NCI-H1048 (cell line): ENCODE measurements at places on chromosomes 4 and X.

DNA sequence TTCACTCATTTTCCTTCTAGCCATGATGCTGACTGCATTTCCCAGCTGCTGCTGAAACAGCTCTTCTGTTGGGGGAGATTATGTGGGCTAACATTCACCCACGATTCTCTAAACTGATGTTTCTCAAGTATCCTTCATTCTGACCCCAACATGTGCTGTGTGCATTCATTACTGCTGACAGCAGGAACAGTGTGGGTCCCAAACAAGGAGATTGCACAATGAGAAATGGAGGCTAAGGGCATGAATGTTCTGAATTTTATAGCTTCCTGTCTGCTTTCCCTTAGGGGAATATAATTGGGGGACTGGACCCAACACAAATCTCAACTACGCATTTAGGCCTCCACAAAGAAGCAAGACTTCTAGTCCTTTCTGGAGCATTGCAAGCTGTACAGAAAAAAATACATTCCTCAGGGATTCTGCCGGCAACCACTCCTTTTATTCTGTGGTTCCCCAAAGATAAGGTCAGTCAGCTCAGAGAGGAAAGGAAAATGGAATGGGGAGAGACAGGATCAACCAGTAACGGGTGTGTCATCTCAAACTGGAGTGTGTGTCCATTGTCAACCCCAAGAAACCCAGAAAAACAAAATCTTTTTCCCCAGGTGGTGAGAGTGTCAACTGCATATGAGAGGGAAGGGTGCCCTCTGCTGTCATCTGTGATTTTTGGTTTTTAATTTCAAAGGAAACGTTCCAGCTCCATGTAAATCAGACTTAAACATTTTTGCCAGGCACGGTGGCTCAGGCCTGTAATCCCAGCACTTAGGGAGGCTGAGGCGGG, 81.5 kb upstream of the EGFL6 start:
- peak; percentile 50 for DNase-seq

- no peak for DNase-seq
Observed at GRCh38 chr4:100981447-100982204, 365.7 kb downstream of the PPP3CA start.

GRCh38 chr4:116374815-116375214, 710.6 kb downstream of the TRAM1L1 start:
- DNase-seq, result no peak

DNA sequence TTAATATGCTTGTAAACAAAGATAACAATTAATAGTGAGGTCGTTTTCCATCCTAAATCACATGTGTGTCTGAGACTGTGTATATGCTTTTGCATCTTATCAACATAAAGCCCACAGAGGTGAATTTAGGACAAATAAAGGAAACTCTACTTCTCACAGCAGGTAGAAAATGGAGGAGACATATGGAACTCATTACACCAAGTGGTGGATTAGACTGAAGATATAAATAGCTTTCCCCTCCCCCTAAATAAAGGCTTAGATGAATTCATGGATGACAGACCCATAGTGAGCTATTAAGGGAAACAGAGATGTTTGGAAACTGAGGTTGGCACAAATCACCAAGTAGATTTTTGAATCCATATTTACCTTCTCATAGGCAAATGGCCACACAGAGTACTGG, 79.7 kb downstream of the GRIA3 start:
- DNase-seq, result no peak

GRCh38 chrX:38192007-38192810, 28.5 kb downstream of the SRPX start:
- no peak for DNase-seq

DNA sequence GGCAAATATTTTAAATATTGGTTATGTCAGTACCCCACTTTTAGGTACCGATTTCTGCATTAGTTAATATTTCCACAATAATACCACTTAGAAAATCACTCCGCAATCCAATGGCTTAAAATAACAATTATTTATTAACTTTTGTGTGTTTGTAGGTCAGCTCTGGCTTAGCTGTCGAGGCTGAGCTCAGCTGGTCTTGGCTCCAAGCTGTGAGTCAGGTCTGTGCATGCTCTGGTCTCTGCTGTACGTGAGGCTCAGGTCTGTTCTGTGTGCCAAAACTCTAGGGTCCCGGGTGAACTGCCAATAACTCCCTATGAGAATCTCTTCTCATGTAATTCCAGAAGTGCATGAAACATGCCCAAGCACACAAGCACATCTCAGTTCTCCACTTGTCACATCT, 245.8 kb upstream of the GK2 start:
- no peak for DNase-seq

DNA sequence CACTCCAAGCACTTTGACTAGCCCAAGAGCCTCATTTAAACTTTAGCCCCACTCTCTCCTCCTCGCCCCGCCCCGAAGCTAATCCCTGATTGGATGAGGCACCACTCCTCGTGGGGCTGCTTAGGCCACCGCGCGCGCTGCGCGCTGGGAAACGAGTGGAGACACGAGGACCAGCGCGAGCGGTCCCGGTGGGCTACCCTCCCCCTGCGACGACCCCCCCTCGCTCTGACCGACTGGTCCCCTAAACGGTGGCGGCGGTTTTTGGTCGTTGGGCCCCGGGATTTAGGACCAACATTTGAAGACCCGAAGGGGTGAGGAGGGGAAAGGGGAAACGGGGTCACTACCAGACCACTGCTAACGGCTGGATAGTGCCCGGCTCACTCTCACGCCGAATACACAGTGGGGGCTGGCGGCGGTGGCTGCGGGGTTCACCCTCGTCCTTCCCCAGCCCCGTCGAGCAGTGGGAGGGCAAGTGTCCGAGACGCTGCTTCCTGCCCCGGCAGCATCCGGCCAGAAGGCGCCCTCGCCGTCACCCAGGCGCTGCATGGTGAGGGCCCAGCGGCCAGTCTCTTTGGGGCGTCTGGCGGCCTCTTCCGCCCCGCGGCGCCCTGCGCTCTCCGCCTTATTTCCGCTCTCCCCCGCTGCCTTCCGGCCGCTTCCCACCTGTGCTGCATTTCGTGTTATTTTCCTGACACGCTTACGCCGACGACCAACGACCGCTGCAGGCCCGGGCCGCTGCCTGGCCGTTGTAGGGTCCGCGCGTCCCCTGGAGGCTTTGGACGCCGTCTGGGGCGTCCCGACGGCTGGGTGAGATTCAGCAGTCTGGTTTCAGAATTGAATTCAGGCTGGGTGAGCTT, at the start of gene RBM46:
TSS of gene RBM46 (plus strand) at position 147 of the 857 bp plus-strand sequence. CDS start 15,481 bp downstream, outside the sequence.
- no peak for DNase-seq

GRCh38 chrX:119488749-119489148, 20.5 kb downstream of the SLC25A5 start:
- no peak for DNase-seq

- no peak for DNase-seq
Observed at GRCh38 chr4:91837608-91838029, 466.1 kb upstream of the GRID2 start.

DNA sequence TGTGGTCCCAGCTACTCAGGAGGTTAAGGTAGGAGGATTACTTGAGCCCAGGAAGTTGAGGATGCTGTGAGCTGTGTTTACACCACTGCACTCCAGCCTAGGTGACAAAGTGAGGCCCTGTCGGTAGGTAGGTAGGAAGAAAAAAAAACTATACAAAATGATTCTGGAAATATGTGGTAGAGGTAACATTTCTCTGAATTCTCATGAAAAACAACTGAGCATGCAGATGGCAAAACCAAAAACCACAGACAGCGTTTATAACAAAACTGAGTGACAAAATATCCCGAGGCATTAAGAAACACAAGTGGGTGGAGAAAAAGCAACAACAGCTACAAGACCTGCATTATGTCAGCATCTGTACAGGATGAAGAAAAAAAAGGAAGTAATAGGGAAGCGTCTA, 211.7 kb downstream of the DLG3 start:
- no peak for DNase-seq

DNA sequence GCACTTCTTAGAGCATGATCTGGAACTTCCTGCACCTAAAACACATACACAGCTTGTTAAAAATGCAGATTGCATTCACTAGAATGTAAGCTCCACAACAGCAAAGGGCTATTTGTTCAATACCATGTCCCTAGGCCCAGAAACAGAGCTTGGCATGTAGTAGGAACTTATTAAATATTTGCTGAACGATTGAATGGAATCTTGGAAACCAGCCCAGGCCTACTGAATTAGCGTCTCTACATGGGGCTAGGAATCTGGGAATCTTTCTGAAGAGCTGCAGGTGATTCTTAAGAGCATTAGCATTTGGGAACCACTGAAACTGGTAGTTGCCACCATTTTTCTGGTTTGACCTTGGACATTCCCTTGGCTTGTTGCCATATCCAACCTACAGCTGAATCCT, 234.1 kb downstream of the STIM2 start:
- DNase-seq, result no peak

GRCh38 chr4:177301126-177301639, 8.5 kb upstream of the NEIL3 start:
- DNase-seq, result no peak

GRCh38 chrX:118116713-118117550, at the start of gene KLHL13:
Gene KLHL13 (minus strand): TSS chrX:118116810. CDS start chrX:118028473, 88,337 bp downstream.
- DNase-seq, result no peak

- no peak for DNase-seq
Observed at GRCh38 chrX:75968293-75968692, 183.2 kb upstream of the MAGEE2 start.

DNA sequence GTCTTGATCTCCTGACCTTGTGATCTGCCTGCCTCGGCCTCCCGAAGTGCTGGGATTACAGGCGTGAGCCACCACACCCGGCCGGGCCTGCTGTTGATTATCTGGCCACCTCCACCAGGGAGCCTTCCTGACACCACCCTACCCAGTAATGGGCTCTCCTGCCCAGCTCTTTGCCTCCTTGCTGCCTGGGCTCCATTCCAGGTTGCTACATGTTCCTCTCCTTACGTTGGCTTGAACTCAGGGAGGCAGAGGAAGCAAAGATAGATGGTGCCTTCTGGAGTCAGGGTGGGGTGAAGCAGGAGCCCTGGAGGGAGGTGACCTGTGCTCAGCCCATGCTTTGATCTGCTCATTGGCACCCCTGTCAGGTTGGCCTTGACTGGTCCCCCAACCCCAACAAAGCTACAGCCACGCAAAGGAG, 26.3 kb downstream of the FLNA start:
- DNase-seq, result no peak

DNA sequence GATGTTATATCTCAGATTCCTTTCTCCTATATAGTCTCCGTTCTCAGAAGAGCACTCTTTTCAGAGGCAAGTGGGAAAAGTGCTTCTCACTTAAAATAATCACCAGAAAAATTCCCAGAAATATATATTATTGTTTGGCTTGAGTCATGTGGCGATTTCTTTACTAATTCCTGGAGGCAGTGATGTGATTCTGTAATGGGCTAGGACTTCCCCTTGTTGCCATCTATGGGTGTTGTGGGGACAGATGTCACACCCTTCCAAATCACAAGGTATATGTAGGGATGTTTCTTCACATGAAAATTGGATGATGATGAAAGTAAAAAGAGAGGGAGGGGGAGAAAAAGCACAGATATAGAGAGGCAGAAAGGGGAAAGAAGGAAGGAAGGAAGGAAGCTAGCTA, 553.4 kb downstream of the PPP4R3C start:
- DNase-seq, result no peak

GRCh38 chrX:109936114-109936513, 66.8 kb upstream of the TMEM164 start:
- DNase-seq, result no peak

GRCh38 chr4:115780835-115781234, 667.4 kb upstream of the NDST4 start:
- DNase-seq, result no peak

GRCh38 chr4:6465955-6466354, 6.5 kb downstream of the PPP2R2C start:
- no peak for DNase-seq

DNA sequence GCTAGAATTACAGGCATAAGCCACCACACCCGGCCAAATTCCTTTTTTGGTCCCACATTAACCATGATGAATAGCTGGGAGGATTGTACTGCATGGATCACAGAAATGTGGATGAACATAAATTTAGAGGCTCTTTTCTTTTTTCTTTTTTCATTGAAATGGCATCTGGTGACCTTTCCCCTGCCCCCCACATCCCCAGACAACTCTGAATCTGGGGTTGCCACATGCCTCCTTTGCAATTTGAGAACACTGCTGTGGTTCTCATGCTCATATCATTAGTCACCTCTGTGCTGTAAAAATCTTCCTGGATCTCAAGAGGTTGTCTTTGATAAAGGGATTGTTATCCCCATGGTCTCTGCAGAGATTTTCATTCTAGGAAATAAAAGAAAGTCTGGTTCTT, 22.8 kb upstream of the FMR1NB start:
- DNase-seq, result no peak

GRCh38 chr4:53591372-53591892, at the start of gene LNX1:
Gene LNX1 (minus strand): TSS chr4:53591486. CDS start chr4:53574002, 17,484 bp downstream.
- DNase-seq, result peak; percentile 84

DNA sequence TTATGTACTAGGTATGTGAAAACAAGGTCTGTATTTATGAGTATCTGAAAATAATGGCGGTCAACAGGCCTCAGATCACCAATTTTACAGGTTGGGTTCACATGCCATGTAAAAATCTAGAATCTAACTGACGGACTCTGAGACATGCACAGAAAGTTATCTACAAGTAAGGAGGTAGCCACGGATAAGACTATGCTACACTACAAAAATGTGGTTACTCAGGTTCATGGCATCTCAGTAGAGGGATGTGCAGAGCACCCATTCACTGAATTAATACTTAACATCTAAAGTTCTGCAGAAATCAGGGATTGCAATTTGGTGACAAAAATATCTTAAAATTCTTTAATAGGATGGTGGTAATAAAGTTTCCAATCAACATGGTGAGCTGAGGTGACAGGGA, 155.9 kb downstream of the APBB2 start:
- no peak for DNase-seq

- no peak for DNase-seq
Observed at GRCh38 chrX:152904151-152905080, 6.5 kb downstream of the ZNF185 start.

- DNase-seq, result no peak
Observed at GRCh38 chr4:151716324-151716723, 44.5 kb downstream of the GATB start.

GRCh38 chrX:42567268-42567667, 210.7 kb downstream of the PPP1R2C start:
- DNase-seq, result no peak

DNA sequence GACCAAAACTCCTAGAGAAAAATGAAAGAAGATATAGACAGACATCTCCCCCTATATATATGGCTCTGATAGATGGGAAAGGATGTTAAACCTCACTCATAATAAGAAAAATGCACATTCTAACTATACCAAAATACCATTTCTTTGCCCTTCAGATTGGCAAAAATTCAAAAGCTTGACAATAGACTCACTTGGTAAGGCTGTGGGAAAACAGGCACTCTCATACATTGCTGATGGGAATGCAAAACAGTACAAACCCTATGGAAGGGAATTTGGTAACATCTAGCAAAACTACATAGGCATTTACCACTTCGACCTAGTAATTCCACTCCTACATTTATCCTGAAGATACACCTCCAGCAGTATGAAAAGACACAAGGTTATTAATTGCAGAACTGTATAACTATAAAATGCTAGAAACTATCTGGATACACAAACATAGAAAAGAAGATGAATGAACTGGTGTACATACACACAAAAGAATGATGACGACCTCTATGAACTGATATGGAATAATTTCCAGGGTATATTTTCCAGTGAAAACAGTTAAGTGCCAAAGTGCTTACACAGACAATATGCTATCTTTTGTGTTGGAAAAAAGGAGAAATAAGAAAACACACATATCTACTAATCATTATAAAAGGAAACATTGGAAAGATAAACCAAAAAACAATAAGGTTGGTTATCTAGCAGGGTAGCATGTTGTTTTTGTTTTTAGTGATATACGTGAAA, 48.5 kb downstream of the WDFY3 start:
- no peak for DNase-seq
